Smooth muscle cell of the coronary artery (primary cell): ENCODE measurements at places on chromosomes 1 and 21. TPM values are rescaled to one million over a fixed set of nuclear protein-coding genes. Genes with fewer than 3 reads are reported as not detected.

Gene DNAH14
- total RNA-seq: 5.3 TPM in 2 replicates

Gene SLAMF8
- not detected in 2 replicates for total RNA-seq

Gene TMEM269
- 0.12 TPM in 1 of 2 replicates, not detected in the other for total RNA-seq

Gene PLA2G2F
- not detected in 2 replicates for total RNA-seq

Gene RGS1
- total RNA-seq: not detected in 2 replicates

Gene CRNN
- total RNA-seq: not detected in 2 replicates

Gene HMGN1
- 49.3 and 294 TPM in 2 replicates for total RNA-seq

Gene DYNLT4
- 0.45 TPM in 1 of 2 replicates, not detected in the other for total RNA-seq

Gene SMPDL3B
- 0.08 and 0.12 TPM in 2 replicates for total RNA-seq

Gene SHISA4
- total RNA-seq: 9.1 and 13.5 TPM in 2 replicates

Gene RNU1-3
- 2,564 and 3,022 TPM in 2 replicates for total RNA-seq

Gene MMEL1
- total RNA-seq: 0.60 TPM in 1 of 2 replicates, not detected in the other

Gene LCE3E
- not detected in 2 replicates for total RNA-seq

Gene FAM163A
- total RNA-seq: not detected in 2 replicates

Gene HPCA
- not detected in 2 replicates for total RNA-seq

Gene PGLYRP3
- not detected in 2 replicates for total RNA-seq

Gene MAB21L3
- 0.12 TPM in 1 of 2 replicates, not detected in the other for total RNA-seq

Gene SYT2
- total RNA-seq: not detected in 2 replicates

Gene SLC1A7
- total RNA-seq: 0.23 and 2.6 TPM in 2 replicates

Gene SGIP1
- total RNA-seq: 8.6 and 14.9 TPM in 2 replicates

Gene FCGR2B
- not detected in 2 replicates for total RNA-seq

Gene FCGR3B
- not detected in 2 replicates for total RNA-seq

Gene GBP3
- total RNA-seq: 17.4 and 28.2 TPM in 2 replicates

Gene EBNA1BP2
- total RNA-seq: 29.8 and 97.4 TPM in 2 replicates

Gene CAMK1G
- total RNA-seq: under 0.01 and 0.38 TPM in 2 replicates

Gene ST6GALNAC3
- 0.12 and 0.75 TPM in 2 replicates for total RNA-seq

Gene LRRC71
- 0.08 TPM in 1 of 2 replicates, not detected in the other for total RNA-seq

Gene GJA8
- total RNA-seq: not detected in 2 replicates

Gene NUDT4B
- 8.4 and 17.3 TPM in 2 replicates for total RNA-seq

Gene CHODL
- total RNA-seq: not detected in 2 replicates

Gene SLAMF9
- total RNA-seq: 0.38 TPM in 1 of 2 replicates, not detected in the other

Gene NBPF6
- total RNA-seq: not detected in 2 replicates

Gene KCNJ6
- under 0.01 and 0.23 TPM in 2 replicates for total RNA-seq

Gene RHCE
- 0.94 and 1.1 TPM in 2 replicates for total RNA-seq

Gene OBSCN
- 3.7 and 20.0 TPM in 2 replicates for total RNA-seq

Gene FCMR
- total RNA-seq: not detected in 2 replicates

Gene PM20D1
- 0.15 TPM in 1 of 2 replicates, not detected in the other for total RNA-seq

Gene PPCS
- total RNA-seq: 10.6 and 22.7 TPM in 2 replicates

Gene GSTM5
- total RNA-seq: 0.60 and 9.0 TPM in 2 replicates

Gene LORICRIN
- total RNA-seq: not detected in 2 replicates

Gene DPT
- total RNA-seq: under 0.01 and 5.5 TPM in 2 replicates

Gene RGS4
- total RNA-seq: 31.8 and 648 TPM in 2 replicates

Gene ERRFI1
- total RNA-seq: 14.9 and 17.5 TPM in 2 replicates

Gene GALE
- total RNA-seq: 8.0 and 27.4 TPM in 2 replicates

Gene TTC34
- 0.08 and 0.12 TPM in 2 replicates for total RNA-seq

Gene COL9A2
- total RNA-seq: 0.59 and 1.3 TPM in 2 replicates

Gene CFAP107
- not detected in 2 replicates for total RNA-seq

Gene MYCL
- total RNA-seq: 0.12 and 3.8 TPM in 2 replicates

Gene ANKRD34A
- 0.15 and 0.35 TPM in 2 replicates for total RNA-seq

Gene C1QB
- total RNA-seq: not detected in 2 replicates

Gene KRTAP19-1
- total RNA-seq: not detected in 2 replicates

Gene IKBKE
- total RNA-seq: 8.0 and 13.9 TPM in 2 replicates

Gene AMPD1
- total RNA-seq: not detected in 2 replicates

Gene APOBEC4
- total RNA-seq: not detected in 2 replicates

Gene FAM3B
- total RNA-seq: not detected in 2 replicates

Gene FGR
- total RNA-seq: not detected in 2 replicates

Gene ZBTB37
- total RNA-seq: 3.7 and 4.7 TPM in 2 replicates

Gene TAS1R3
- 0.15 and 0.35 TPM in 2 replicates for total RNA-seq
